ENCODE measurements at places on chromosomes 16 and 17. TPM values are rescaled to one million over a fixed set of nuclear protein-coding genes. Genes with fewer than 3 reads are reported as not detected.

The C16orf87 gene
- total RNA-seq: 22.6 TPM

DNA sequence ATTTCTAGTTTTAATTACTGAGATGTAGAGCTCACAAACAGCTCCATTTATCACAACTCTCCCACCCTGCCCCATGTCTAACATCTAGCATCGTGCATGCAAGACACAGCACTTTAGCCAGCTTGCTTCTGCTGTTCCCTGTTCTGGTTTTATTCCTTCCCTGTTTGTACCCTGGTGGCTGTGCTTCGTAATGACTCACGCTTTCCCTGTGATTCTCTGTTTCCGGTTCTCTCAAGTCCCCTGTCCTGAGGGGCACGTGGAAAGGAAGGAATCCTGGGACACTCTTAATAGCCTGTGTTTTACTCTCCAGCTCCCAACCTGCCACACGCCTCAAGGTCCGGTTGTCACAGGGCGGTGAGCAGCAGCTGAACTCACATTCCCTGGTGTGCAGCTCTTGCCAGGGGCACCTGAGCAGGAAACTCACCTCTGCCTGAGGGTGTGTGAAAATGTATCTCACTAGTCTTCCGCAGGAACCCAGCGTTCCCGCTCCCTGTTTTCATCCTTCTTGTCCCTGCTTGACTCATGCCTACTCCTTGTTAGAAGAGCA, 10.6 kb downstream of the SHISA6 start:
- H3K4me3 ChIP-seq: no peak overlapping the region
- H3K27me3 ChIP-seq: no peaks in the 10 kb centered on the region
- no peak overlapping the region for H3K27ac ChIP-seq
- DNase-seq: no peak

GRCh38 chr17:44219108-44219615, 313 bp downstream of the UBTF start:
- peaks cover 20% of the 10 kb centered on the region for H3K36me3 ChIP-seq
- H3K27ac ChIP-seq: peak overlapping the region; percentile 62
- peak overlapping the region; percentile 39 for H3K4me3 ChIP-seq
- peaks cover 49% of the 10 kb centered on the region for H3K4me1 ChIP-seq

DNA sequence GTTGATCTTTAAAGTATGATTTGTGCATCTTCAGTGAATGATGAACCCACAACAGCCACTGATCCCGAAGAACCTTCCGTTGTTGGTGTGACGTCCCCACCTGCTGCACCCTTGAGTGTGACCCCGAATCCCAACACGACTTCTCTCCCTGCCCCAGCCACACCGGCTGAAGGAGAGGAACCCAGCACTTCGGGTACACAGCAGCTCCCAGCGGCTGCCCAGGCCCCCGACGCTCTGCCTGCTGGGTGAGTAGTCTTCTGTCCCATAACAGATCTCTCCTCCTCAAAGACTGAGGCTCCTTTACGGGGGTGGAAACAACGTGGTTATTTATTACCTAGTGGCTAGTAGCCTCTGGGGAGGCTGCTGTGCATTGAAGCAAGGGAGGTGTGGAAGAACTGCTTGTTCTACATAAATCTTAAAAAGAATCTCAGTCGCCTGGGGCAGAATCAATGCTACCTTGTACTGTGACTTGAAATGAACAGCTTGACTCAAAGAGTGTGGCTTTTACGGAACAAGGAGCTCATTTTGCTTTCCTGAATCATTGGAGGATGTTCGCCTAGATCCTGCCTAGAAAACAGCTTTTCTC, 63.0 kb upstream of the CLEC18A start:
- H3K4me1 ChIP-seq: no peaks in the 10 kb centered on the region
- H3K27me3 ChIP-seq: no peaks in the 10 kb centered on the region
- peaks cover 20% of the 10 kb centered on the region for H3K36me3 ChIP-seq
- no peak overlapping the region for H3K27ac ChIP-seq
- H3K4me3 ChIP-seq: no peak overlapping the region
- no peak for DNase-seq

The ARHGDIG gene
- not detected for total RNA-seq

DNA sequence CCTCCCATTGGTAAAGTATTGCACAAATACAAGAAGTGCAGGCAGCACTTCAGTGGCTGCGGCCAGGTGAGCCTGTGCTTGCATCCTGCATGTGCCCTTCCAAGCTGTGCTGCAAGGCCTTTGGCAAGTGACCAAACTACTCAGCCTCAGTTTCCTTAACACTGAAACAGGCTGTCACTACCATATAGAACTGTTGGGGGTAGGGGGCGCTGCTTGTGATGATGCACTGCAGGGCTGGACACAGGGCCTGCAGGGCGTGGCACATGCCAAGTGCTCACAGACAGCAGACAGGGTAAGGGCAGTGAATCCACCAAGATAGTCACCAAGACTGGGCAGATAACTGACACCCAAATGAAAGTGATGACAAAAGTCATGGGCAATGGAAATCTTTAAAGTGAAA, 65.6 kb upstream of the SREBF1 start:
- no peaks in the 10 kb centered on the region for H3K4me1 ChIP-seq
- H3K36me3 ChIP-seq: peaks cover 11% of the 10 kb centered on the region
- no peak overlapping the region for H3K27ac ChIP-seq
- H3K27me3 ChIP-seq: no peaks in the 10 kb centered on the region
- no peak overlapping the region for H3K4me3 ChIP-seq

- H3K4me1 ChIP-seq: no peaks in the 10 kb centered on the region
- H3K27ac ChIP-seq: no peak overlapping the region
- H3K27me3 ChIP-seq: no peaks in the 10 kb centered on the region
- DNase-seq: no peak
- no peaks in the 10 kb centered on the region for H3K36me3 ChIP-seq
Observed at GRCh38 chr17:78908426-78908825, 5.4 kb upstream of the CEP295NL start.

- H3K4me3 ChIP-seq: no peak overlapping the region
- H3K27ac ChIP-seq: no peak overlapping the region
- H3K27me3 ChIP-seq: no peaks in the 10 kb centered on the region
- H3K36me3 ChIP-seq: no peaks in the 10 kb centered on the region
- H3K4me1 ChIP-seq: no peaks in the 10 kb centered on the region
- DNase-seq: no peak
Observed at GRCh38 chr16:72125635-72126428, 32.2 kb downstream of the DHX38 start.

- no peaks in the 10 kb centered on the region for H3K36me3 ChIP-seq
- no peaks in the 10 kb centered on the region for H3K27me3 ChIP-seq
Observed at GRCh38 chr17:83053739-83054451, 25.5 kb upstream of the METRNL start.

DNA sequence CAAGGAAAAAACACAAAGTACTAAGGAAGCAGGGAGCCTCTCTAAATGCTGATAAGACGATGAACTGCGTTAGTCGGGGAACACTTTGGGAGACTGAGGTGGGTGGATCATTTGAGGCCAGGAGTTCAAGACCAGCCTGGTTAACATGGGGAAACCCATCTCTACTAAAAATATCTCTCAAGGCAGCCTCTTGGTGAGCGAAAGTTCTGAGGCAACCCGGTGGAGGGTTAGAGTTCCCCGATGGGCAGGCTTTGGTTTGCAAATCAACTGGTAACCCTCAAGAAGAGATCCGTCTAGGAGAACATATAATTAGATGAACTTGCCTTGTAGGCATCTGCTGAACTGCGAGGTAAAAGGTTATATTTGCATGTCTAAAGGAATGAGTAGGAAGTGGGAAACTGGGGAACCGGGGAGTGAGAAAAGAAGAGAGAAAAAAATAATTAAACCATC, 44.6 kb downstream of the WSB1 start:
- no peaks in the 10 kb centered on the region for H3K36me3 ChIP-seq
- H3K4me1 ChIP-seq: no peaks in the 10 kb centered on the region
- H3K27me3 ChIP-seq: no peaks in the 10 kb centered on the region
- no peak overlapping the region for H3K27ac ChIP-seq
- no peak overlapping the region for H3K4me3 ChIP-seq

DNA sequence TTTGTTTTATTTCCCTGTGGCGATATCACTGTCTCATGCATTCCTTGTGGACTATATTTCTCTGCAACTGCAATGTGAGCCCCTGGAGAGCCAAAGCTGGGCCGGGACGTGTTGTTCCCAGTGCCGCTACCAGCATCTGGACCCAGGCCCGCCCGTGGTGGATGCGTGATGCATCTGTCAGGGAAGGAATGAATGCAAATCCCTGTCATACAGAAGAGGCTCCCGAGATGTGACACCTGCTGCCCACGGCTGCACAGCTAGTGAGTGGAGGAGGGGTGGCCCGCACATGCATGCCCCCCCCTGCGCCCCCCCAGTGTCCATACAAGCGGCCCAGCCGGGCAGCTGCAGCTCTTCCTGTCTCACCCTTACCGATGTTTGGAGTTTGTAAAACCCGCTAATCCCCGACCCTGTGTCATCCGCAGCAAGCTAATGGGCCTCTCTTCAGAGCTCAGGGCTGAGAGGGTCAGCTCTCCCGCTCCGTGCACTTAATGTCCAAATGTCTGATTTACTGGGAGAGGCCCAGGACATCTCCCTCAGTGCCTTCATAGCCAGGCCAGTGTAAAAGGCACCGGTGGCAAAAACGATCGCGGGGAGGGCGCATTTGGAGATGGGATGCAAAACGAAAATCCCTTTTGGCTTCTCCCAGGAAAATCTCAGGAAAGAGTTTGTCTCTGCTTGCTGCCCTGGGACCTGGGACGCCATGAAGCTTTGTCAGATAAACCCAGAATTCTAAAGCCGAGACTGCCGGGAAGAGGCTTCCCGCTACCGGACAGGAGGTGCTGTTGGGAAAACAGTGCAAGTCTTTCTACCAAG, 91.8 kb downstream of the FOXL1 start:
- H3K27ac ChIP-seq: no peak overlapping the region
- no peak for DNase-seq
- H3K27me3 ChIP-seq: no peaks in the 10 kb centered on the region
- H3K4me1 ChIP-seq: peaks cover under 1% of the 10 kb centered on the region
- no peaks in the 10 kb centered on the region for H3K36me3 ChIP-seq

- H3K4me3 ChIP-seq: no peak overlapping the region
- no peak for DNase-seq
Observed at GRCh38 chr16:66857437-66857836, 13.2 kb downstream of the CA7 start.

The ABCC12 gene
- total RNA-seq: not detected

GRCh38 chr17:45639297-45639849, 144.7 kb upstream of the CRHR1 start:
- no peak overlapping the region for H3K27ac ChIP-seq
- no peak overlapping the region for H3K4me3 ChIP-seq
- no peaks in the 10 kb centered on the region for H3K27me3 ChIP-seq
- DNase-seq: no peak
- peaks cover 5% of the 10 kb centered on the region for H3K4me1 ChIP-seq

- no peak overlapping the region for H3K27ac ChIP-seq
- H3K4me3 ChIP-seq: no peak overlapping the region
- no peaks in the 10 kb centered on the region for H3K27me3 ChIP-seq
- peaks cover 9% of the 10 kb centered on the region for H3K36me3 ChIP-seq
- no peak for DNase-seq
- peaks cover 20% of the 10 kb centered on the region for H3K4me1 ChIP-seq
Observed at GRCh38 chr17:685006-685405, 29.6 kb downstream of the VPS53 start.

DNA sequence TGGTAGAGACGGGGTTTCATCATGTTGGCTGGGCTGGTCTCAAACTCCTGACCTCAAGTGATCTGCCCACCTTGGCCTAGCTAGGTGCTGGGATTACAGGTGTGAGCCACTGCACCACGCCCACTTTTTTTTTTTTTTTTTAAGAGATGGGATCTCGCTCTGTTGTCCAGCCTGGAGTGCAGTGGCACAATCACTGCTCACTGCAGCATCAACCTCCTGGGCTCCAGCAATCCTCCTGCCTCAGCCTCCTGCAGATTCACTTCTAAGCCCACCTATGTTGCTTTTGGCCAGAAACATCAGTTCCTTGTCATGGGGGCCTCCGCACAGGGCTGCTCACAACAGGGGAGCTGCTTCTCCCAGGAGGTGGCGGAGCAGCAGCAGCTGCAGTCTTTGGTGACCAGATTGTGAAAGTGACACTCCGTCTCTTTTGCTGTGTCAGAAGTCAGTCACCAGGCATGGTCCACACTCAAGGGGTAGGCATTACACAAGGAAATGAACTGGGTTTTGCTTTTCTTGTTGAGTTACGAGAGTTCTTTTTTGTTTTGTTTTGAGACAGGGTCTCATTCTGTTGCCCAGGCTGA, 4.5 kb upstream of the NME4 start:
- H3K4me3 ChIP-seq: no peak overlapping the region
- DNase-seq: peak; percentile 32
- no peaks in the 10 kb centered on the region for H3K27me3 ChIP-seq
- peaks cover 12% of the 10 kb centered on the region for H3K4me1 ChIP-seq
- no peak overlapping the region for H3K27ac ChIP-seq

DNA sequence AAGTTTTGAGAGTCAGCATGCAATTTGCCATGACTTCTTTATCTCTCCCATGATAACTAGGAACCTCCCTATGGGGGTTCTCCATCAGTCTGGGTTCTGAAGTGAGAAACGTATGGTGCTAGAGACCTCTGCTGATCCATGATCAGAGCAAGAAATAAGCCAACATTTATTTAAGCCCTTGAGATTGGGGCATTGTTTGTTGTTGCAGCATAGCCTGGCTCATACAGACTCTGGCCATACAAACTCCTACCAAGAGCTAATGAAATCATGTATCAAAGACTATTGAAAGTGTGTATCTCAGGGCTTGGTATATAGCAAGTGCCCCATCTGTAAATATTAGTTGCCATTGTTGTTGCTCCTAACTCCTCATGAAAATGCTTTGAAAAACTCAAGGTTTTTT, 233.9 kb downstream of the MAF start:
- no peak for DNase-seq
- H3K4me1 ChIP-seq: peaks cover 14% of the 10 kb centered on the region
- H3K4me3 ChIP-seq: no peak overlapping the region
- H3K27me3 ChIP-seq: no peaks in the 10 kb centered on the region
- H3K27ac ChIP-seq: no peak overlapping the region
- no peaks in the 10 kb centered on the region for H3K36me3 ChIP-seq

The LPCAT2 gene
- total RNA-seq: 1.2 TPM
